Activated CD8-positive, alpha-beta memory T cell treated with anti-CD3 and anti-CD28 coated beads, Interleukin-2, amount 10 ng/mL, durations not matched to agents 7 days and 5 days (primary cell): ENCODE measurements at places on chromosomes 13 and 19.

- DNase-seq, result no peak
These were observed 8.1 kb upstream of the STOML3 start for GRCh38 chr13:38998739-38999138.

DNA sequence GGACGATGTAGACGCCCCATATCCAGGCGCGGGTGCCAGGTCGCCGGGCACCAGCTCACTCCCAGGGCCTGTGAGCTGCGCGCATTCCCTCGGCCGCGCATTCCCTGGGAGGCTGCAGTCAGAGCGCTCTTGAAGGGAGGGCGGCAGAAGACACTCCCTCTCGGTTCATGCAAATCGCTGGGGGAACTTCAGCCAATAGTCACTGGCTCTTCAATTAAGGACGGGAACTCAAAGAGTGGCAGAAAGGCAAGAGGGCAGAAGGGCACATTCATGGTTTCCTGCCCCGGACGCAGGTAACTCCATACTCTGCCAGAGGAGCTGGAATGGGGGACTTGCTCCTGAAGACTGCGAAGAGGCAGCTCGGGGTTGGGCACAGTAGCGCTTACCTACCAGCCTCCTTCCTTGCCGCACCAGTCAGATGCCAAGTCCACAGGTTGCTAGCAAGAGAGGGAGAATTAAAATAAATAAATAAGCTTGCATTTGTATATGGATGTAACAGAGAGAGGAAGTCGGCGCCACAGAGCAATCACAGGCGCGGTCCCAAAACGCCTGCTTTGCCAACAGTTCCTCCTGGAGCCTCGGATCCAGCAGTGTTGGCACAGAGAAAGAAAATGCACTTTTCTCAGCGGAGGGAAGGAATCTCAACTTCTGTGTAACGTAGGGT is 459 bp downstream of the PCDH20 start:
- DNase-seq, result no peak

- no peak for DNase-seq
These were observed 14.4 kb upstream of the DPP9 start for GRCh38 chr19:4737955-4738600.

GRCh38 chr19:33752018-33752800 is 44.5 kb upstream of the KCTD15 start:
- no peak for DNase-seq

- peak; percentile 47 for DNase-seq
These were observed 35.9 kb downstream of the RAB20 start for GRCh38 chr13:110525328-110526319.

DNA sequence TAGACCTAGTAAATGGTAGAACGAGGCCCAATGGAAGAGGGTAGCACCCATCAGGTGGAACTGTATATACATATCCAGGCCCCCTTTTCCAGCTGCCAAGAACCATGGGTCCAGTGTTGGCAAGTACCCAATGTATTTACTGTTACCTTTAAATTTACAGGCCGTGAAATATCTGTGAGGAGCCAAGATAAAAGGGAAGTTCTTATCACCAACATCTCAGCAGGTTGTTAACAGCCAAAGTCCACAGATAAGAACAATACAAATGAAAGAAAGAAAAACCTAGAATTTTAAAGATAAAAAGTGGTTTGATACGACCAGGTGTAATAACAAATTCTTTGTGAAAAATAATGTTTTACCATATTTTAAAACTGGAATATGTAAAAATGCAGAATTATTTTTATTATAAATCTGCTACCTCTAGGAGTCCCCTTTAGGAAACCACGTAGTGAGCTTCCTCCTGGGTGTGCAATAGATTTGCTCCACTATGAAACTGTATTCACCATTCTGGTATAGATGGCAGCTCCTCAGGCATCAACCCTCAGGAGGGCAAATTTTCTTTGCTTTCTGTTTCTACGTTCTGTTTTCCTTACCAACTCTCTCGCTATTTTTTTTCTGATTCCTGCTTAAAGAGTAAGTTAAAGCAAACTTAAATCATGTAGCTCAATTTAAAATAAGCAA is 292.2 kb upstream of the SLC10A2 start:
- DNase-seq, result no peak

DNA sequence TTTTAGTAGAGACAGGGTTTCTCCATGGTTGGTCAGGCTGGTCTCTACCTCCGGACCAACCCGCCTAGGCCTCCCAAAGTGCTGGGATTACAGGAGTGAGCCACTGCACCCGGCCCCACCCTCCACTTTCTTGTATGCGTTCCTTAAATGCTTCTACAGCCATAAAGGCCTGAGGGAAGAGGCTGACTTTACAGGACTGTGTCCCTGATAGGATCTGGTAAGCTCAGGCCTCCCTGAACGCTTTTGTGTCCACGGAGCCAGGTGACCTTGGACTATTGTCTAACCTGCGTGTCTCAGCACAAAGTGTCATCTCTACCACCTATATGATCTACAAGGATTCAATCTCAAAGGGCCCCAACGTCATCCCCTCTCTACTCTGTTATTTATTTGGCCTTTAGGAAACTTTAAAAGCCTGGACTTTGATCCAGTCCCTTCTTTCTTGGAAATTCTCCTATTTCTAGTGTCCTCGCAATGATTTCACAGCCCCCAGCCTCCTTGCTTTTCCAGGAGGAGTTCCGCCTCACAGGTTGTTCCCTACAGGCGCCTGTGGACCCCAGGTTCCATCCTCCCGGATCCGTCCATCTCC is 701 bp downstream of the ZNF552 start:
- DNase-seq, result no peak

DNA sequence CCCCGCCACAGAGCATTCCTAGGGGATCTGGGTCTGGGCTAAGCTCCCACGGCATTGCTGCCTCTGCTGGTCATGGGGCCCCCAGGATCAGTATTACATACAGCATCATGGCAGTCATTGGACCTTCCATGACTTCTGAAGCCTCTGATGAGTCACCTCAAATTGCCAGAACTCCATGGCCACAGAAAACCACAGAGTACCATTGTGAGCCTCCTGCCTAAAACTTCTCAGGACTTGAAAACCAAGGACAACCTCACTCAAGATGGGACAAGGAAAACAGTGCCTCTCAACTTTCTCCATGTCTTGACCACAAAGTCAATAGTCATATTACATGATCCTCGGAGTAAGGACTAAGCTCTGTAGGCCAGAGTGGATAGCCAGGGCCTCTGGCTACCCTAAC is 306.0 kb downstream of the GPC5 start:
- no peak for DNase-seq

DNA sequence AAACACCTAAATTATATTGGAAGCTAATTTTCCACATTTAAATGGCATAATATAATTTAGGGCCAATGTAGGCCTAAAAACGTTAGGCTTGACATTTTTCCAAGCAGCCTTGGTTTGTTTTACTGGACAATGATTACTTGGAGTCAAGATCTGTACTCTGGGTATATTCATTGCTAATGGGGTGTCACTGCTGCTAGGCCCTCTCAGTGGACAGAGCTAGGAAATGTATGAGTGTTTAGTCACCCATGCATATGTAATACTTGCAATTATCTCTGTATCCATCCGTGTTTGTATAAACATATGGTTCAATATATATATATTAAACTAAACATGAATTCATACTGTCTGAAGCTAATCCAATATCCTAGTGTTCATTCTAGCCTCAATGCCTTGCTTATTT is 598.1 kb downstream of the DCT start:
- no peak for DNase-seq

DNA sequence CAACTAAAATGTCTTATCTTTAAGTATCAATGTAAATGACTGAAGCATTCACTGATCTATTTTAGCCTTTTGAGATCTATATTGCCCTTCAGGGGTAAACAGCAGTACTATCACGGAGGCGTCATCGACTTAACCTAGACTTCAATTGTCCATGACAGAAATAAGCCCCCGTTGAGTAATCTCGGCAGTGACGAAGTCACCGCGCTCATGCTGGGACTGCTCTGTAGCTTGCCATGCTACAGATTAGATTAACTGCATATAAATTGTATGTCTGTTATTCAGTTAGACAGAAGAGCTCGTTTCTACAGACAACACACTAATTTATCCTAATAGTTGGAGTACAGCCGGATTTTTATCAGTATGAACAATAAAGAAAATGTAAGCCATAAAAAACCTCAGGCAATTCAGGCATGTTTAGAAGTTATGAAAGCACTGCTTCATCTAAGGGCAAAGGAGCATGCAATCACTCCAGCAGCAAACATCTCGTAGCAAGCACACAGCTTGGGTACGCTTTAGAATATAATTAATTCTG is 56.6 kb downstream of the TUBGCP3 start:
- DNase-seq, result no peak

GRCh38 chr13:112956571-112957294 is 12.3 kb upstream of the MCF2L start:
- DNase-seq, result no peak

DNA sequence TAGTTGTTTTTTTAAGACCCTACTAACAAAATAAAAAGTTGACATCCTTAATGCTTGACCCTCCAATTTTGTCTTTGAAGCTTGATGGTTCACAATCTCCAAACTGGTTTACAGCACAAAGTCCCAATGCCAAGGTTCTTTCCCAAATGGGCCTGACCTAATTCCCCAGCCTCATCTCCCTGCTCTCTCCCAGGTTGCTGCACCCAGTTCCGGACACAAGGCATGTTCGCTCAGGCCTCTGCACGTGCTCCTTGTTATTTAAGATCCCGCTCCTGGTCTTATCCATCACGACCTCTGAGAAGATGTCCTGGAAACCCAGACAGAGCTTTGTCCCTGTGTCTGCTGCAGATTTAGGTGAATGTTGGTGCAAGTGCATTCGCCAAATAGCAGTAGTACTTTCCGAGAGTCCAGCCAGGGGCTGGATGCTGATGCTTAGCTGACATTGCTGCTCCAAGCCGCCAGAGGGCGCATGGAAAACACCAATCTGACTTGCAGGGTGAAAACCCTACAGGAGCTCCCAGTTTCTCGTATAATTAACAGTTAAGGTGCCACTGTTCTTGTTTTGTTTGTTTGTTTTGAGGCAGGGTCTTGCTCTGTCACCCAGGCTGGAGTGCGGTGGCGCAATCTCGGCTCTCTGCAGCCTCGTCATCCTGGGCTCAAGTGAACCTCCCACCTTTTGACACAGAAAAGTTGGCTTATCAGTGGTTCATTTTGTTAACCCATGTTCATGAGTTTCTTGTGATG is 18.5 kb downstream of the LYPD3 start:
- DNase-seq, result peak; percentile 82
